ENCODE measurements at places on chromosomes 2 and 18.

DNA sequence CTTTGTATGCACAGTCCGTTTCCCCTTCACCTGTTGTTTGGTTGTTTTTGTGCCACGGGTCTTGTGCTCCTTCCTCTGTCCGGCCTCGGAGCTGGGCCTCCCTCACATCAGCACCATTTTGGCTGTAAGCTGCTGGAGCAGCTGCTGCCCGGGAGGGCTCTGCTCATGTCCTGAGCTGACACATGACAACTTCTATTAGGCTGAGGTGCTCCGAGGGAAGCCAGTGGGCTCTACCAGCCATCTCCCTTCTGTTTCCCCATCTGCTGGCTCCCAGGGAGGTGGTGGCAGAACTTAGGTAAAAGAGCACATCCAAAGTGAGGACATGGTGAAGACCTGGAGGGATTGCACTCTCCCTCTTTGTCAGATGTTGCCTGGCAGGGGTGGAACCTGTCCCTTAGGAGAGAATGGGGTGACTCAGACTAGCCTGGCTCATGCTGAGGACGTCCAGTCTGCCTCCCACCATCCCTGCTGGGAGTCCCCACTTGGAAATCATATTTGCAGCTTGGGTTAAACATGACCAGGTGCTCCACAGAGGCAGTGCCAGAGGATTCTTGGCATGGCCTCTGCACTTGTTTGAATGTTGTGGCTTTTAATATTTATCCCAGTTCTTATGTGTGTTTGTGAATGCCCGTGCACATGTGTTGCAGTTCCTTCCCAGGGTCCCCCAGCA is 49.8 kb upstream of the TNP1 start:
- DNase-seq = no peak

- no peak for DNase-seq
These were observed 13.3 kb downstream of the TUBB6 start for GRCh38 chr18:12321333-12321732.

- DNase-seq = no peak
These were observed 31.8 kb downstream of the TXNL1 start for GRCh38 chr18:56606618-56607017.

DNA sequence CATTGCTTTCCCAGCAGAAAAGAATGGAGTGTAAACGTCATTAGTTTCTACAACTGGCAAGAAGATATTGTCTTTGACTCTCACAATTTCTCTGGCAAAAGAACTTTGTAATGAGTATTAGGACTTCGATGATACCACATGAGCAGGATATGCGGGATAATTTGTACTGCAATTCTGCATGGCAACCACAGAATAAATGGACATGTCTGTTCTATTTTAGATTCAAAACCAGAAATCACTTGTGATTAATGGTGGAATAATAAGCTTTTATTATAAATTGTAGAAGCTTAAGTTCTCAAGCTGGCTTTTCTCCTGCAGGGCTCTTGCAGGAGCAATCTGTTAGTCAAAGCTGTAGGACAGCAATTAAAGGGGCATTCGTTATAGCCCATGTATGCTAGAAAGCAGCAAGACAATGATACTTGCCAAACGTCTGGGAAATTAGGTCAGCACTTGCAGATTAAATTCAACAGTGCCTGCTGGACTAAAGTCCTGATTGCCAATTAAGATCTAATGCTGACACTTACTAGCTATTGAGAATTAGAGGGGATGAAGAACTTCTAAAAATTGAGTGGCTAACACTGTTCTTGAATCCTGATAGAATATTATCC is 177.9 kb downstream of the PTH2R start:
- no peak for DNase-seq

Data from mesenteric fat pad (tissue), 1 donor.